ENCODE measurements at places on chromosomes 2 and 18. TPM values are rescaled to one million over a fixed set of nuclear protein-coding genes. Genes with fewer than 3 reads are reported as not detected.

BOLL gene
- total RNA-seq, result not detected

TBR1 gene
- total RNA-seq, result not detected

ZSWIM2 gene
- not detected for total RNA-seq

KIAA2012 gene
- not detected for total RNA-seq

TSPYL6 gene
- not detected for total RNA-seq

C1QL2 gene
- total RNA-seq, result not detected

ZRANB3 gene
- total RNA-seq, result 7.5 TPM

MC4R gene
- not detected for total RNA-seq

KCNIP3 gene
- 0.13 TPM for total RNA-seq

SMYD1 gene
- not detected for total RNA-seq

GLS gene
- total RNA-seq, result 129 TPM

LONRF2 gene
- total RNA-seq, result 0.13 TPM

VWA3B gene
- total RNA-seq, result not detected

ABCB6 gene
- 21.6 TPM for total RNA-seq

SLC9A4 gene
- total RNA-seq, result under 0.01 TPM
